ENCODE measurements at places on chromosomes 5 and 9.

DNA sequence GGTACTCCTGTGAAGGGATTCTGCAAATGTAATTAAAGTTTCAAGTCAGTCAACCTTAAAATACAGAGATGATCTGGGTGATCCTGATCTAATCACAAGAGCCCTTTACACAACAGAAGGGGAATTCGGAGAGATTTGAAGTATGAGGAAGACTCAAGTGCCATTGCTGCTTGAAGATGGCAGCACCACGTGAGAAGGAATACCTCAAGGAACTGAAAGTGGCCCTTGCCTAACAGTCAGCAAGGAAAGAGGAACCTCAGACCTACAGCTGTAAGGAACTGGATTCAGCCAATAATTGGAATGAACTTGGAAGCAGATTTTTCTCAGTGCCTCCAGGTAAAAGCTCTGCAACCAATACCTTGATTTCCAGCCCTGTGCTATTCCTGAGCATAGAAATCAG is 87.4 kb downstream of the THBS4 start:
- DNase-seq = no peak

DNA sequence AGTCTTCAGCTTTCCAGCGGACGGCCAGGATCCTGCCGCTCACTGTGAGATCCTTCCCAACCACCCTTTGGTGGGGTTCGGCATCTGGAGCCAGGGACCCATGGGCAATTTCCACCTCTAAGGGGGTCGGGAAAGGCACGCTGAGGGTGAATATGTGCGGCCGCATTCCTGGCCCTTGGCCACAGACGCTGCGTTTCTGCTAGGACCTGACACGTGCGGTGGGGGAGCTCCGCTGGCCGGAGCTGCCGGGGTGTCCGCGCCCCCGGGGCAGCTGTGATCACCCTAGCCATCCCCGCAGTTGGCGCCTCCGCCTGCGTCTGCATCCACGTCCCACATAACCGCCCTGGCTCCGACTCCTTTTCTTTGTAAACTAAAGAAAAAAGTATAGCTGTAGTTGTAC is 5.3 kb upstream of the DNAJA1 start:
- DNase-seq = no peak

DNA sequence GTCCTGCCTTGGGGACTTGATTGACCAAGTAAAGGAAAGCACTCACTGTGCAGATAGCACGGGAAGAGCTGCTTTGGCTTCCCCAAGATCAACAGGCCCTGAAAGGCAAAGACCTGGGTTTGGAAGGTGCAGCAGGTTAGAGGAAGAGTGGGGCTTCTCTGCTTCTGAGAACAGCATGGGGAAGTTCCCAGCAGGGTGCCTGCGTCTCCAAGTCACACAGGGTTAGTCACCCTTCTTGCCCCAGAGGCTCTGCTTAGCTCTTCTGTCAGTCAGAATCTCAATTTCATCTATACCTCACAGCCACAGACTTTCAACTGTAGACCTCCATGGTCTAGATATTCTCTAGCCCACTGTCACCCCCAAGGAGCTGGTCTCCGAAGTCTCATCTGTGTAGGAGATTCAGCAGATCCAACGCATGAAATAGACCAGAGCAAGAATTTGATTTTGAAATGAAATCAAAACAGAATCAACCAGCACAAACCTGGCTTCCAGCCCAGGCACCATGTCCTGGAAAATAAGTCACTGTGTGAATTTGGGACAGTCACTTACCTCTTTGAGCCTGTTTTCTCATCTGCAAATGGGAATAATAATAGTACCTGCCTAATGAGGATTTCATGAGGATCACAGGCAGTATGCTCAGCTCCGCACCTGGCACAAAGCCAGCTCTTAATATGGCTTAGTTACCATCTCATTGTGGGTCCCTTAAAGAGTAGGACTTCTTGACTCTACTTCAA is 64.0 kb downstream of the SFXN1 start:
- DNase-seq = no peak

GRCh38 chr5:102718819-102719218 is 36.3 kb upstream of the PAM start:
- peak; percentile 13 for DNase-seq

DNA sequence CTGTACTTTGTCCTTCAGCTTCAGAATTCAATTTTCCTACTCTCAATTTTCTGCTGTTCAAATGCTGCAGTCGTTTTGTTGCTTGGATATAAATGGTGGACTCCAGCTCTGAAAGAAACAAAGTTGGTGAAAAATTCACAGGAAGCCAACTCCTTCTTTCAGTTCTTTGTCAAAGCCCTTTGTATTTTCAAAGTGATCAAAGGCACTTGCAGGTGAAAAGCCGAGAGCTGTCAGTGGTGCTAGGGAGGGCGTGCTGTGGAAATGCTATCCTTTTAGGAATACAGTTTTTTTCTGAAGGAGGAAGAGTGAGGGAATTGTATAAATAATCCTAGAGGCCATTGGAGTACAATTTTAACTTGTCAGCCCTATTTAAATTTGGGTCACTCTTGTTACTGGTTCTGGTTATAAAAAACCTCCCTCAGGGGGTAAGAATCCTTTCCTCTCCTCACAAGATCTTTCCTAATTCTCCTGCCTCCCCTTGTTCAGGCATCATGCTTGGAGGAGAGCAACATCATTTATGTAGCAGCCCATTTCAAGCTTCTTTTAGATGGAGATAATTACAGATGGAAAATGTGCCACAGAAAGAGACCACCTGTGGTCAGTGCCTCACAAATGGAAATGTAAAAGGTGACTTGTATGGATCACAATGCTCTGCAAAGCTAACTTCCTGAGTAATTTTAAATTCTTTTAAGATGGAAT is 62.5 kb upstream of the GHR start:
- DNase-seq = no peak

DNA sequence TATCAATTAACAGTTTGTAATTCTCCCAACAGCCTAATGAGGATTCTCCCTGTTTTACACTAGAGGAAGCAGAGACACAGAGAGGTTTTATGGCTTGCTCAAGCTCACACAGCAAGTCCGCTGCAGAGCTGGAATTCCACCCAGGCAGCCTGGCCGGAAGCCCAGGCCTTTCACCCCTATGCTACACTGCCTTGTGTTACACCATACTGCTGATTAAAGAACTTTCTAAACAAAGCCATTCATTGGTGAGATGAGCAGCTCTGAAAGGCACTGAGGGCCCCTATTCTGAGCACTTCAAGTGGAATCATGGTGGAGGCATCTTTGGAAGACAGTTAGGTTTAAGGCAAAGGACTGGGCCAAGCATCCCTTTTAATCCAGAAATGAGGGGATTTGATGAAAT is 14.7 kb upstream of the LARP1 start:
- DNase-seq = peak; percentile 66

- no peak for DNase-seq
Measured at GRCh38 chr5:140165101-140165922, 9.7 kb upstream of the CYSTM1 start.

DNA sequence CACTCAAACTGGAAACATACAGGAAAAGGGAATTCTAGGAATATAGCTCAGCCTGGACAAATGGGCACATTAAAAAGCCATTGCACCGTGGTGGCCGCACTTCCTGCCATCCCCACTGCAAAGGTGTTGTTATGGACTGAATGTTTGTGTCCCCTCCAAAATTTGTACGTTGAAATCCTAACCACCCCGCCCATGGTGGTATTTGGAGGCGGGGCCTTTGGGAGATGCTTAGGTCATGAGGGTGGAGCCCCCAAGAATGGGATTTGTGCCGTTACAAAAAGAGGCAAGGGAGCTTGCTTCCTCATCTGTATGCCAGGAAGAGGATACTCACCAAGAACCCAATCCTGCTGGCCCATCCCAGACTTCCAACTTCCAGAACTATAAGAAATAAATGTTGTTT is 1.1 kb upstream of the CMBL start:
- DNase-seq = no peak

GRCh38 chr9:111633389-111633736 is 2.2 kb downstream of the DNAJC25 start:
- no peak for DNase-seq

GRCh38 chr9:110217656-110218099 is 9.7 kb upstream of the C9orf152 start:
- peak; percentile 41 for DNase-seq

DNA sequence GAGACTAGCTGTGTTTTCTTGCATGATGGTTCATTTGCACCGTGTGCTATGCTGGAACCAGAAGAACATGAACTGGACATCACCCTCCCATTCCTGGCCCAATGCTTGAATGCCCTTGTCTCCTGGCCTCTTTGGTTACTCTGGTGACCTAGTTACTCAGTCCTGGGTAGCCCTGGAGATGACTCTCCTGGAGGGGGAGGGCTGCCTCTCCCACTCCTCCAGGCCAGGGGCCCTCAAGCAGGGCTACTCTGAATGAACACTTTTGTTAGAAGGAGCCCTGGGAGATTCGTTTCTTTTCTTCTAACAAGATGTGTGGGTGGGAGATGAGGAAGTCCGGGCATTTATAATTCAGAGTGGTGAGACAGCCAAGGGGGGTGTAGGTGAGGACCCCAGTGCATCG is 12.0 kb upstream of the NKX2-5 start:
- DNase-seq = no peak

DNA sequence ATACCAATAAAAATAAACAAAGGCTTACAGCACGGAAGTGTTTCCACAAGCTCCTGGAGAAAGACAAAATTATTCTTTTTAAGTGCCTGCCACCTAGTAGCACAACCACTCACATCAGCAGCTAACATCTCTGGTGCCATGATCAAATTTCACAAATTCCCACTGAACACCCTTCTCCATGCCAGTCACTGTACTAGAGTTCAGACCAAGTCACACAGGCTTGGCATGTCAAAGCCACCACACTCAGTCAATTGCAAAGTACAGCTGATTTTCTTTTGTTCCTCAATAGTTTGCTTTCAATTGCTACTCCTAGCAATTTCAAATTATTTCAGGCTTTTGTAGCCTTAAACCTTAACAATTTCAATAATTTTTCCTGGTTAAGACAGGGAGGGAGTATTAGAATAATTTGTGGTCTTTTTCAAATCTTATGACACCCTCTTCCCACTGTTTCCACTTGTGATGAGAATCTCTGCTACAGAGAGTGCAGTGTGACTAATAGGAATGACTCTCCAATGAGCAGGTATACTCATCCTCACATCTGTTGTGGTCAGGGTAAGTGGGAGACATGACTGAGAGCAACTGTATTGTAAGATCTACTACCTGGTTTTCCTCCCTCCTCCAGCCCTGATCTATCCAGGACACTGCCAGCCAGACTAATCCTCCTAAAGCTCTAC is 46.2 kb downstream of the RNF145 start:
- DNase-seq = peak; percentile 50

GRCh38 chr9:89194421-89195130 is 16.0 kb upstream of the SHC3 start:
- DNase-seq = no peak

GRCh38 chr9:69376651-69377050 is 51.6 kb downstream of the ENTREP1 start:
- peak; percentile 88 for DNase-seq

- DNase-seq = no peak
Measured at GRCh38 chr9:134007150-134007549, 15.0 kb upstream of the VAV2 start.

DNA sequence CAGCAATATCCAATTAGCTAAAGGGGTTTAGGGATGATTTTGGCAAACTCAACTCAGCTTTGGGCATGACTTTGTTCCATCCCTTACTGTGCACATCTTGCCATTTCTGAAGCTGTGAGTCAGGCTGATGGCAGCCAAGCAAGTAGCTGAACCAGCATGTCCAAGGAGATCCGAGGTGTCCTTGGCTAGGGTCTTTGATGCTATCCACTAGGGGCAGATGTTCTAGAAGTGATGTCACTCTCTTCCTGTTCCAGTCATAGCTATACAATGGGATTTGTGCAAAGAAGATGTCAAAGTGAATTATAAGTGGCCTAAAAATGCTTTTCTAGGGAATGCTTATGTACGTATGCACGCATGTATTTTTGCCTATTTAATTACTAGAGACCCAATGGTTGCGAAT is 160.8 kb upstream of the PAPPA start:
- DNase-seq = peak; percentile 21

- no peak for DNase-seq
Measured at GRCh38 chr9:477193-477592, 262.5 kb downstream of the DOCK8 start.

DNA sequence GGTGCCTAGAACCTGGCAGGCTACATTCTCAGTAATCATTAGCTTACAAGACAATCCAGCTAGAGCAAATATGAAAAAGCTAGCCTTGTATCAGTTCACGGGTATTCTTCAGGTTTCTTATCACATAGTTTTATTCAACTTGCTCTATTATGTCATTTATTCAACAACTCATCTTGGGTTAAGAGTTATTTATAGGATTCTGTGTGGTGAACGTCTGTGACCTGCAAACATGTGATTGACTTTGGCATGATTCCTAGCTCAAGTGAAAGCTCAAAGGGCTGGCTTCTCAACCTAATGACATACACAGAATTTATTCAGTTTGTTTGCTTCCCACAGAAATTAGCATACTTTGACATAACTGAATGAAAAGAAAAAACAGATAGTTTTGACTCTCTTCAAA is 173.1 kb downstream of the PLPPR1 start:
- DNase-seq = no peak

DNA sequence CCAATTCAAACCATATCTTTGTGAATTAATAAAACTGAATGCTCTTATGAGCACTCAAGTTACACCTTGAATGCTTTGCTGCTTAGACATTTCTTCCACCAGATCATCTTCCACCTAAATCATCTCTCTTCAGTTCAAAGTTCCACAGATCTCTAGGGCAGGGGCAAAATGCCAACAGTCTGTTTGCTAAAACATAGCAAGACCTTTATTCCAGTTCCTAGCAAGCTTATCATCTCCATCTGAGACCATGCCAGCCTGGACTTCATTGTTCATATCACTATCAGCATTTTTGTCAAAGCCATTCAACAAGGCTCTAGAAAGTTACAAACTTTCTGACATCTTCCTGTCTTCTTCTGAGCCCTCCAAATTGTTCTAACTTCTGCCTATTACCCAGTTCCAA is 119.8 kb downstream of the GIN1 start:
- DNase-seq = no peak

DNA sequence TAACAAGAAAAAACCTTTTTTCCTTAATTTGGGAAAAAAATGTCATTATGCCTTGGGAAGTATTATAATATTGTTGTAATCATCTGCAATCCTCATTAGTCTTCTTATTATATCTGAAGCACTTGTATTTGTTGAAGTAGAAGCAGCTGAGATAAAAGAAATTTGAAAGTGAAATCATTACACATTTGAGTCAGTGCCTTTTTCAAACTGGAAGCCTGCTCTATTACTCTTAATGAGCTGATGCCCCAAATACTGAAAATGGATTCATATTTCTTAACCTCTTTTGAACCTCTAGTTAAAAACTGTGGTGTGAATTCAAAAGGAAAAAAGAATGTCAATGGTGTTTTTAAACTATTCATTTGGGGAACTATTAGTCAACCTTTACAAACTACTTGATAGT is 1027.7 kb downstream of the NR2F1-AS1 start:
- no peak for DNase-seq
